Right ventricle myocardium superior (tissue), 1 donor: ENCODE measurements at places on chromosomes 6 and 20. TPM values are rescaled to one million over a fixed set of nuclear protein-coding genes. Genes with fewer than 3 reads are reported as not detected.
A peak's percentile ranks its signal among the peaks of the same experiment; 100 is the strongest.

OSBPL2 gene
- 52.3 TPM for total RNA-seq

GNRH2 gene
- not detected for total RNA-seq

GJA10 gene
- total RNA-seq, result not detected

TAAR9 gene
- total RNA-seq, result not detected

ARFGEF3 gene
- total RNA-seq, result 0.86 TPM

BFSP1 gene
- 0.73 TPM for total RNA-seq

CAPN11 gene
- total RNA-seq, result 0.43 TPM

IRAK1BP1 gene
- 4.4 TPM for total RNA-seq

GID8 gene
- total RNA-seq, result 15.5 TPM

IMPG1 gene
- not detected for total RNA-seq

DNA sequence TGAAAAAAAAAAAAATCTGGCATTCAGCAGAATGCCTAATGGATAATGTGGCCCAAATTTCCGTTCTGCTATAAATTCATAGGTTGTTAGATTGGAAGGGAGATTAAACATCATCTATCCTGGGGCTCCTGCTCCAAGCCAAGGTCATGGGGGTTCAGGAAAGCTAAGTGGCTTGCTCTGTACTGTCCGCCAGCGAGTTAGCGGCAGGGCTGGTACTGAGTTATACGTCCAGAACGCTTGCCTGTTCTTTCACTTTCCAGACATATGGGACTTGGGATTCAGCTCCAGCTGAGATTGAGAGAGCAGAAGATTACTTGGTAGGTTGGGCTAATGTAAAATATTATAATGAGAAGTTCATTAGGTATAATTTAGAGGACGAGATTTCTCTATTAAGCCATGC lies 858 bp downstream of the RWDD1 start:
- peak; percentile 42 for DNase-seq

GRCh38 chr6:68238097-68238601 lies 396.9 kb upstream of the ADGRB3 start:
- no peak for DNase-seq

DNA sequence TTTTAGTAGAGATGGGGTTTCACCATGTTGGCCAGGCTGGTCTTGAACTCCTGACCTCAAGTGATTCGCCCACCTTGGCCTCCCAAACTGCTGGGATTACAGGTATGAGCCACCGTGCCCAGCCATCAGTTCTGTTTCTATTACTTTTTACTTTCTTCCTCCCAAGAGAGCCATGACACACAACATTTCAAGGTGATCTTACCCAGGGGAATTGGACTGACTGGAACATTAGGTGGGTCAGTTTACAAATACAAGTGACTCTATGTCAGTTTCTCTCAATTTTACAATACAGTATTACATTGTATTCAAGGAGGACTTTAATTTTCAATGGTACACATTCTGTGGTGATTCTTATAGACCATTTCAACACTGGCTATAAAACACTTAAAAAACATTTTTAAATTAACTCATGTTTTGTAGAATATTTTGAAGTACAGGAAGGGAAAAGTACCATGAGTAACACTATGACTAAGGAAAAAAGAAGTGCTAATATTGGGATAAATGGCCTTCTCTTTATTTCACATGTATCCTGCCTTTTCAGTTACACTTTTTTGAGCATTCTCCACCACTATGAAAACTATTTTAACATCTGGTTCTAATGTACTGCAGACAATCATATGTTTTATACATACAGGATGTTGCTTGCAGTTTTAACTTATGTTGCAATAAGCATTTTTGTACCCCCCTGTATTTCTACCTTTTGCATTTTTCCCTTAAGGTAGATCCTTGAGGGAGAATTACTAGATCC lies 8.4 kb downstream of the TPBG start:
- no peak for DNase-seq

- DNase-seq, result peak; percentile 50
Measured at GRCh38 chr6:135938576-135939207, 87.2 kb downstream of the PDE7B start.

DNA sequence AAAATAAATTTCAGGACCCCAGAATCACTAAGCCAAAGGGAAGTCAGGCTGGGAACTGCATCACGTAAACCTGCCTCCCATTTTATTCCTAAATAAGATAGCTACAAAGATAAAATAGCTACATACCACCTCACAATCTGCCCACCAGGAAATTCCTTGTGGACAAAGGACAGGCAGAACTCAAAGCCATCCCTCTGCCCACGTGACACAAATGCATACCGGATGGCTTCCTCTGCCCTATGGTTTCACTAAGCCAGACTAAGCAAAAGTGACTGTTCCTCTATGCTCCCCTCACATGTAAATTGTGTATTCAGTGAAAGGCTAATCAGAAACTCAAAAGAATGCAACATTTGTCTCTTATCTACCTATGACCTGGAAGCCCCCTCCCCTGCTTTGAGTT lies 15.0 kb downstream of the MBOAT1 start:
- no peak for DNase-seq

GRCh38 chr6:16683641-16684194 lies 77.5 kb downstream of the ATXN1 start:
- no peak for DNase-seq

DNA sequence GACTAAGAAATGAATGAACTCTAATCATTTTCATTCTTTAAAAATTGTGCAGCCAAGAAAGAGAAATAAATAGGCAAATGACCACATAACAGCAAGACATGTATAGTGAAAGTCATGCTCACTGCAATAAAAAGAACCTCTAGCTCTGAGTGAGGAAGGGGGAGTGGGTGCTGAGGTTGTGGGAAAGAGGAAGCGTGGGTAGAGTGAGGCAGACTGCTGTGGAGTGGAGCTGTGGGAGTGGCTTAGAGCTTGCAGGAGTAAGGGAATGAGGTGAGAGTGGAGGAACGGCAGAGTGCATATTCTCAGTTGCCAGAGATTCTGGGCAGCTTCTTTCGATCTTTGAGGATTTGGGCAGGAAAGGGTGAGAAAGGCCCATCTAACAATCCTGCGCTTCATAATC lies 10.4 kb downstream of the DEFB129 start:
- no peak for DNase-seq

- DNase-seq, result no peak
Measured at GRCh38 chr6:109295109-109295773, 87.0 kb downstream of the CD164 start.

DNA sequence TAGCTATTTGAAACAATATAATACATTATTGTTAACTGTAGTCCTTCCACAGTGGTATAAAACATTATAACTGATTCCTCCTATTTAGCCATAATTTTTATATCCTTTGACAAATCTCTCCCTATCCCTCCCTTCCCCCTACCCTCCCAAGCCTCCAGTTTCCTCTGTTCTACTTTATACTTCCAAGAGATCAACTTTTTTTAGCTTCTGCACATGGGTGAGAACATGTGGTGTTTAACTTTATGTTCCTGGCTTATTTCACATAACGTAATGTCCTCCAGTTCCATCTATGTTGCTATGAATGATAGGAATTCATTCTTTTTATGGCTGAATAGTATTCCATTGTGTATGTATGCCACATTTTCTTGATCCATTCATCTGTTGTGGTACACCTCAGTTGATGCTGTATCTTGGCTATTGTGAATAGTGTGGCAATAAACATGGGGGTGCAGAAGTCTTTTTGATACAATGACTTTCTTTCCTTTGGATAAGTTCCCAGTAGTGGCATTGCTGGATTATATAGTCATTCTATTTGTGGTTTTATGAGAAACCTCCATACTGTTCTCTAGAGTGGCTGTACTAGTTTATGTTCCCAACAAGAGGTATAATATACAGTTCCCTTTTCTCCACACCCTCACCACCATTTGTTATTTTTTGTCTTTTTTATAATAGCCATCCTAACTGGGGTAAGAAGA lies 205.0 kb downstream of the KCNQ5 start:
- DNase-seq, result no peak

DNA sequence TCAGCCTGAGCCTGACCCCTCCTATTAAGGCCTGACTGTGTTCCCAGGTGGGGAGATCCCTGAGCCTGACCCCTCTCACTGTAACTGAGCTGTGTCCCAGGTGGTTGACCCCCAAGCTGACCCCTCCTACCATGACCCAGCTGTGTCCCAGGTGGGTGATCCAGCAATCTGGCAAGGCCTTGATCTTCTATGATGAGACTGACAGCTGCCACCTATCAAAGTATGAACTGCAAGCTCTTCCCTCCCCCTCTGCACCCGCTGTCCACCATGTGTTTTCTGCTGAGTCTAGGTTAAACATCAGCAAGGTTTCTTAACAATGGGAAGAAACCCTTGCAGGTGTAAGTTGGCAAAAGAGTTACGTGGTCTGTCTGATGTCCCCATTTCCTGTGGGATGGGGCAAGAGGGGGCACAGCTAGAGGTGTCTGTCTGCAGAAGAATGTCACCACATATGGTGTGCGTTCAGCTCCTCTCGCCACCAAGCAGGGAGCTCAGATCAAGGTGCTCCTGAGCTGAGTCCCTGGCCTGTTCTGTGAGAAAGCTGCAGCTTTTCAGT lies 5.9 kb downstream of the PXDC1 start:
- no peak for DNase-seq

DNA sequence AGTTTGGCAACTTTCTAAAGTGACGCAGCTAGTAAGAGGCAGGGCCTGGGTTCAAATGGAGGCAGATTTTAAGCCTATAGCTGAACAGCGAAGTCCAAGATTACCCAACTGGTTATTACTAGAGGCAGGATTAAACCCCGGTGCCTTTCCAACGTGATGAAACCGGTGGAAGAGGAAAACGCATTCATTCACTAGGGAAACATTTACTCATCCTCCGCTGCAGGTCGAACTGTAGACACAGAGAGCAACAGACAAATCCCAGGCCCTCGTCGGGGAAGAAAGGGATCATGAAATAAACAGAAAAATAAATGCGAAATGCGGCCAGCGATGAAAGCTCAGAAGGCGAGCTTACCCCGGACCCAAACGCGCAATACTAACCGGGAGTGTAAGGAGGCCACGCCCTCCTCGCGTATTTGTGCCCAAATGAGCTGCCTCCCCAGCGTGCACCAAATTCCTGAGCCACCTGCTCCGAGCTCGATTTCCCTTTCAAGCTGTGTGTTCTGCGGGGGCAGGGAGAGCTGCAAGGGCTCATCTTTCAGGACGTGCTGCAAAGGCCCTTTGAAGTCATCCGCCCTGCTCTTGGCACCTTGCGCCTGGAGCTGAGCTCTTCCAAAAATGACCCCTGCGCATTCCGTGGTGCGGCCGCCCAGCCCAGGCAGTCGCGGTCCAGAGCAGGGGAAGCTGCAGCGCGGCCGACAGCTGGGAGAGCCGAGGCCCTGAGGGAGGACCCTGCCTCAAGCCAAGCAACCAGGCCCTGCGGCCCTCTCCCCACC lies 46.9 kb downstream of the PDYN start:
- DNase-seq, result peak; percentile 67

DNA sequence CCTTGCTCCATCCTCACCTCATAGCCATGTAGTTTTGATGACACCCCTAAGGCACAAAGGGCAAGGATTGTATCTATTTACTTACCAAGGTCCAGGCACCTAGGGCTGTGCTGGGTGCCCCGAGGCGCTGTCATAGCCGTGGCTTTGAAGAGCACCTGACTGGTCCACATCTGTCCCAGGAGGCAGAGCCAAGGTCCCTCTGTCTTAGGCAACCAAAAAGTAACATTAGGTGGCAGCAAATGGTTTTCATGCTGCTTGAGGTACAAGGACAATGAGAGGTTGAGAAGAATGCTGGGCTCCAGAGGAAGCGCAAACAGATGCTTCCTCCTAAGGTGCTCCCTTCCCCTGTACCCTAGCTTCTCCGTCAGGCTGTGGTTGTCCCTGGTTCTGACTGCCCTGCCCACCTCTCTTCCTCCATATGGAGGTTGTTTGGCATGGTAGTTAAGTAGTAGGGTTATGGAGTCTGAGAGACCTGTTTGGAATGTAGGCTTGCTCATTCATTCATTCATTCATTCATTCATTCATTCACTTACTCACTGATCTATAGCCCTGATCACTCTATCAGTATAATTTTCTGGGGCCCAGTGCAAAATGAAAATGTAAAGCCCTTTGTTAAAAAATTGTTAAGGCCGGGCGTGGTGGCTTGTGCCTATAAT lies 3.0 kb upstream of the UQCC2 start:
- DNase-seq, result no peak

- DNase-seq, result no peak
Measured at GRCh38 chr6:170212956-170213636, 77.8 kb downstream of the DLL1 start.

- DNase-seq, result no peak
Measured at GRCh38 chr20:25036331-25036936, 21.5 kb downstream of the ACSS1 start.

GRCh38 chr20:20060234-20060998 lies 8.1 kb downstream of the CFAP61 start:
- no peak for DNase-seq

- no peak for DNase-seq
Measured at GRCh38 chr6:9532621-9533557, 882.0 kb downstream of the TFAP2A start.

GRCh38 chr6:163710532-163711470 lies 296.3 kb downstream of the QKI start:
- peak; percentile 56 for DNase-seq

GRCh38 chr20:50003253-50003656 lies 20.5 kb downstream of the SNAI1 start:
- no peak for DNase-seq

DNA sequence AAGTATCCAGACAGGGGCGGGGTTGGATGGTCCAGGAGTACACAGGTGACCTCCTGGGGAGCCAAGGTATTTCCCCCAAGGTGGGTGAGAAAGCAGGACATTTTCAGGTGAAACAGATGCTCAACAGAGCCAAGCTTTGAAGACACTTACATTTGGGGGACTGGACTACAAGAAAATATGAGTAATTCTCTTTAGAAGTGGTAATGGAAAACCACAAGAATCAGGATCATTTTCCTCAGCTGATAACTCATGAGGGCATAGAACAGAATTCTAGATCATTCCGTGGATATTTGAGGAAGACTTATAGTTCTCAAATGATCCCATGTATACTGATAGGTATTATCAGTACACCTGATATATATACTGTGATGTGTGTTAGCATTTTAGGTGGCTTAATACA lies 89.9 kb downstream of the UST start:
- DNase-seq, result no peak

DNA sequence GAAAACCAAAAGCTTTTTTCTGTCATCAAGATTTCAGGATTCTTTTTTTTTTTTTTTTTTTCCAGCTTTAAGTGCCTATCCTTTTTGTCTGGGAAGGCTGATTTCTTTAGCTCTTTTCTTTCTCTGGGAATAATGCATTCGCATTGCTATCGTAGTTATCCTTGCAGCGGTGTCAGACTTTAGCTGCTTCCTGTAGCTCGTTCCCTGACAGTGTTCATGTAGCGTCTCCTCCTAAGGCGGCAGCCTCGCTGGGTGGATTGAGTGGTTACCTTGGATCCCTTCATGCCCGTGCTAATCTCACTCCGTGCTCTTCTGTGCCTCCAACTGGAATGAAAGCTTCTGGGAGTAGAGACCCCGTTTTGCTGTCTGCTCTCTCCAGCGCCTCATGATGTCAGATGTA lies 43.1 kb downstream of the UST start:
- DNase-seq, result no peak

DNA sequence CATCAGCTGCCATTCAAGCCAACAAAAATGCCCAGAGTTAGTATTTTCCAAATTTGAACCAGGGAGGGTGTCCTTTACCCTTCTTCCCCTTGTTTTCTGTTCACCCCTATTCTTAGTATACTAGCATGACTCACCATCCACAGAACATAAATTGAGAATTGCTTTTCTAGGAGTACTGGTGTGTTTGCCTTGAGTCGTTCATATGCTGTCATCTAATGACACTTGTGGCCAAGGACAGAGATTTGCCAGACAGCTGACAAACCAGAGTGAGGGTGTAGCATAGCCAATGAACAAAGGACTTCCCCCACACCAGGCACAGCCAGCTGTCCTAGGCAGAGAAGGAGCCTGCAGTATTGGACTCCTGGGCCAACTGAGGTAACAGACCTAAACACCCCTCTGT lies 62.2 kb downstream of the FILIP1 start:
- peak; percentile 47 for DNase-seq
